ENCODE measurements at places on chromosomes 7 and 10.

- DNase-seq, result no peak
Measured at GRCh38 chr10:98264378-98265065, 3.5 kb downstream of the LOXL4 start.

DNA sequence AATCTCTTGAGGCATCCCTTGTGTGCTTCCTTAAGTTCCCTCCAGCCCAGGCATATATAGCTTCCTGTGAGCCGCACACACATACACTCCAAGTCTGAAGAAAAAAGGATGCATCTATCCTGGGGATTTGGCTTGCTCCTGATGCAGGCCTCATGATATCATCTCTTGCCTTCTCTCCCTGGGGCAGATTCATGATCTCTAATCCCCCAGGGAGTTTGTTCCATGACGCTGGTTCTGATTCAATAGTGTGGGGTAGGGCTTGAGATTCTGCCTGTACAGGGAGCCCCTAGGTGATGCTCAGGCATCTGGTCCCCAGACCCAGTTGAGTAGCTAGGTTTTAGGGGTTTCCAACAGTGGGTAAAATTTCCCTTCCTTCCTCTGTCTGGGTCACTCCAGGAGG is 1.5 kb downstream of the PON1 start:
- no peak for DNase-seq

DNA sequence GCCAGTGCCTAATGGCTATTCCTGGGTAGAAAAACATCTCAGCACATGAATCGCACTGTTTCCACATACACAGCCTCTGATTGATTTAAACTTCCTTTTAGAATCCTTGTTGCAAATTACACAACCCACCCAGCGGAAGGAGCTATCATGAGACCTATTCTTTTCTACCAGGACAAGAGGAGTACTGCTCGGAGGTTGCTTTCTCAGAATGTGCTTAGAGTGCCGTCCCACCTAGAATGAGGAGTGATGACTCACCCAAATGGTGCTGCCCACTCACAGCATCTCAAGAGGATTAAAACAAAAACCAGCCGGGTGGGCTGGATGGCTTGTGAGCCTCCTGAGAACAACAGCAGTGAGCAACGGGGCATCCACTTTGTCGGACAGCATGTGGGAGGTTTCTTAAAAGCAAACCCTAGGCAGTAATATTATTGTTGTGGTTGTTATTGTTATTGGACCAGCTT is 128.9 kb downstream of the DGKI start:
- DNase-seq, result no peak

GRCh38 chr7:117385363-117386109 is 41.8 kb downstream of the ASZ1 start:
- DNase-seq, result no peak

DNA sequence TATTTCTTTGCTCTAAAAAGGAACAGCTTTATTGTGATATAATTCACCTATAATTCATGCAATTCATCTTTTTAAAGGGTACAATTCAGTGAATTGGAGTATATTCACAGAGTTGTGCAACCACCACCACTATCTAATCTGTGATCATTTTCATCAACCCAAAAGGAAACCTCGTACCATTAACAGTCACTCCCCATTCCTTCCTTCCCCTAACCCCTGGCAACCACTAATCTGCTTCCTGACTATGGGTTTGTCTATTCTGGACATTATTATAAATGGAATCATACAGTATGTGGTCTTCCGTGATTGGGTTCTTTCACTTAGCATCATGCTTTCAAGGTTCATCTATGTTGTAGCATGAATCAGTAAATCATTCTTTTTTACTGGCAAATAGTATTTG is 52.3 kb downstream of the MKI67 start:
- DNase-seq, result no peak

DNA sequence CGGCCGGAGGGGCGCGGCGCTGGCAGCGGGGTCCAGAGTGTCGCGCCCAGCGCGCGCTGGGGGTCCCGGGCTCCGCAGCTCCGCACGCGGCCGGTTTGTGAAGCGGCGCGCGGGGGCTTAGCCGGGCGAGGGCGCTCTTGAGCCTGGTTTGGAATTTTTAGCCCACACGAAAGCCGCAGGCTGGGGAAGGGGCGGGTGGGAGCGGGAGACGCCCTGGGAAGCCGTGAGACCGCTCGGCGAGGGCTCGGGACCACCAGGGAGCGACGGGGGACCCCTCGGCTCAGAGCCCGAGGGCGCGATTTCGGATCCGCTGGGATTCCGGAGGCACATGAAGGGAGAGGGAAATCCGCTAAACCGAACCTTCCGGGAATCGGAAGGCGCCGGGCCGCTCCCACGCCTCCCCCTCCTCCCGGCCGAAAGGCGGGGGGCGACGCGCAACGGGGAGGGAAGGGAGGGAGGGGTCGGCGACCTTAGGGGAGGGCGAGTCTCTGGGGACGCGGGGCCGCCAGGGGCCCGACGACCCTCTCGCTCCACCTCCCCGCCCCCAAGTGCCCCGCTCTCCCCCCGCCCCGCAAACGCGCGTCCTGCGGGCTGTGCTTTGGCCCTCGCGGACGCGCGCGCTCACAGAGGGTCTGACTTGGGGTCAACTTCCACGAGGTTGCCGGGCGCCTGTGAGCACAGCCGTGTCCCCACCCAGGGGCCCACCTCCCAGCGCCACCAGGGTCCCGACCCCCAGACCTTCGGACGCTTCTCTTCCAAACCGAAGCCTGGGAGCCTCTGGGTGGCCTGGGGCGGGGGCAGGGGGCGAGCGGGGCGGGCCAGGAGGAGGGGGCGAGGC is 5.1 kb upstream of the ELFN1 start:
- no peak for DNase-seq

GRCh38 chr7:116783666-116784318 is 78.6 kb upstream of the CAPZA2 start:
- DNase-seq, result no peak

- no peak for DNase-seq
Measured at GRCh38 chr7:11615174-11615573, 216.8 kb downstream of the THSD7A start.

DNA sequence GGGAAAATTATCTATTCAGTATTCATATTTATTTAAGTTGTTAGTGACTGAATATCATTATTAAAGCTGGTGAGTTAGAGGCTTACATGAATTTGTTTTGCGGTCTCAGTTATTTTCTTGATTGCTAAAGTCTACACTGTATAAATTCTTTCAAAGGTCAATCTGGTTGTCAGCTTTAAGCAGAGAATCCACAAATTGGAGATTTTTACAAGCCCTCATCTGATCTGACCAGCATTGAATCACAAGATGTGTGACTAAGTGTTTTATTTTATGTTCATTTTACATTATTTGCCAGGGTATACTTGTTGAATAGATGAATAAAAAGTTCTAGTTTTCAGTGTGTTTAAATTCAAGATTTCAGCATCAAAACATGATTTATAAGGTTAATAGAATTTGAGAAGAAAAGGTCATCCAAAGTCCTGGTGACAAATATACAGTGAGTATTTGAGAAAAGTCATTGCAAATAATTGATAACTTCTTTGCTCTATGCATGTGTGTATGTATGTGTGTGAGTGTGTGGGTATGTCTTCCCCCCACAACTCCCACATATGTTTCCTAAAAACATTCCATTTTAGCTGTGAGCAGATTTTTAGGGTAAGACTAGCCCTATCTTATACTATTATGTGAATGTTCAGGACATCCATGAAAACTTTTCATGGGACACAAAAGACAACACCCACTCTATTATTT is 4.4 kb downstream of the SEMA3A start:
- no peak for DNase-seq

Data from NCI-H526 treated with DMSO at 0.1 percent for 48 hours (cell line).